ENCODE measurements at places on chromosomes 4 and X.

- no peak for DNase-seq
Measured at GRCh38 chr4:113212613-113213012, 163.2 kb downstream of the ANK2 start.

DNA sequence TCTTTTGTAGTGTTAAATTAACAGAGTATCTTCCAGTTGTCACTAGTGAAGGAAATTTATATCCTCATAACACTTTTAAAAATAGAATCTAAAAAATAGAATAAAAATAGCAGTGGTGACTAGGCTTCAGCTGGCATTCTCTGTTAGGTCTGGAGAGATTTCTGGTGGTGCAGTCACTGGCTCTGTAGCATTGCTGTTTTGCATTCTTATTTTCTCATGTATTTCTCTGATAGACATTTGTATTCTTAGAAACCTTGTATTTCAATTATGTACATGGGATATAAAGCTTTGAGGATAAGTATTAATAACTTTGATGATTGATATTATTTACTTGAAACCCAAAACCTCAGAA, 87.6 kb downstream of the TMEM131L start:
- DNase-seq: no peak

DNA sequence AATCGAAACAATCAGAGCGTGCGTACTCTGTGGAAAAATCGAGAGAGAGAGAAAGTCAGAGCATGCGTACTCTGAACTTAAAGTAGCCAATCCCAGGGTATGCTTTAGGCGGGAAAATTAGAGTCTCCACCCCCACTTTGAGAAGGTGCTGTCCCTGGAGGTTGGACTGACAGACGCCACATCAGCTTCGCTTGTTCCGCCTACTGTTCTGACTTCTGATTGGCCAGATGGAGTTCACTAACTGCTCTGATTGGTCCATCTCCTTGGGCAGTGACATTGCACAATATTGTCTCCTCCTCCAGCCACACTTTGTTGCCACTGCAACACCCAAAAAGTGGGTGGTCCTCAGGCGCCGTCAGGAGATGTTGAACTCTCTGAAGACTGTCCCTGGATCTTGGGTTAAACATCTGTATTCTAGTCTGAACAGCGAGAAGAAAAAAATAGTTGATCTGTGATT, at the start of gene SSX5:
Gene SSX5, minus strand, starts transcription at position 51 of the 457 bp plus-strand sequence. CDS start 1,437 bp downstream, outside the sequence.
- DNase-seq: no peak

DNA sequence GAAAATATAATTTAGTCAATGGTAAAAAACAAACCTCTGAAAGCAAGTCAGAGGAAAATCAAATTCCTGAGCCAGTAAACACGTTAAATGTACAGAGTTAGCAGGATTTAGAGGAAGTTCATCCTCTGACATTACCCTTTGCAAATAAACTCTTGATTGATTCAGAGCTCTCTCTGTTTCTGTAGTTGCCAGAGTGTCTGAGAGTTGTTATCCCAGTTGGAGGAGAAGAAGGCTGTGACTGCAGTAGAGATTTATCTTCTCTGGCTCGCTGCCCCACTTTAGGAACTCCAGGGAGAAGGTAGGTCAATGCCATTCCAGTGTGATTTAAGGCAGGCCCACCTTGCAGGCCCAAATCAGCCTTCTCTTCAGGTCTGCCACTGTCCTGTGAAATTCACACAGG, 6.2 kb upstream of the AMOT start:
- DNase-seq: no peak

GRCh38 chr4:162891788-162892707, 274.6 kb downstream of the NAF1 start:
- DNase-seq: no peak

DNA sequence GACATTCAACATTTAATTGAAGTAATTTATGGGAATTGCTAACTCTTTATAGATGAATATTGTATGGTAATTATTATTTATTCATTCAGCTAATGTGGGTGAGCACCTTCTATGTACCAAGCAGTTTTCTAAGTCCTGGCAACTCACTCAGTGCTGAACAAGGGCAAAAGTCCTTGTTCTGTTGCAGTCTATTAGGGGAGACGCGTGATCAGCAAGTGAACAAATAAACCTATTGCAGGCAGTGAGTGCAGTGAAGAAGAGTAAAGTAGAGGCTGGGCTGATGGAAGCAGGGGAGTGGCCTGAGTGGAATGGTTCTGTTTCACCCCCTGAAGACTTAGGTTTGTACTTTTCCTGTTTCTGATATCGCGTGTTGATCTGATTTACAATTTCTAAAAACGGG, 214.3 kb downstream of the RAPGEF2 start:
- DNase-seq: no peak

DNA sequence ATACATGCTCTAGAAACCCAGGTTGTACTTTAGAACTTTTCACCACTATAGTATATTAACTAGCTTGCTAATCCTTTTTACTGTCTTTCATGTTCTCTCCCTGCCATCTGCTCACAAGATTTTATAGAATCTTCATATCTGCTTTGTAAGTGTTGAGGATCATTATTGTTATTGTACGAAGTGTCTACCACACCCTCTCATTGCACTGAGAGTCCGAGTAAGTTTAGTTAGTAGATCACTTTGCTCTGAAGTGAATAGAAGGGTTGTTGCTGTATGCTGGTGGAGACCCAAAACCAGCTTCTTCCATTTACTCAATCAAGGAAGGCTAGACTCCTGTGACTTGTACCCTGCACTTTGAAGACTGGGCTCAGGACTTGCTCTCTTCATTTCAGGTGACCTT, 17.1 kb downstream of the GAB1 start:
- no peak for DNase-seq

GRCh38 chr4:74624351-74625151, 169.8 kb downstream of the BTC start:
- no peak for DNase-seq

GRCh38 chr4:165872461-165873297, at the start of gene TLL1:
Gene TLL1, plus strand, starts transcription at chr4:165873237. Its CDS starts 668 bp downstream, at chr4:165873905.
- DNase-seq: no peak

- no peak for DNase-seq
Measured at GRCh38 chr4:177190995-177191580, 118.6 kb upstream of the NEIL3 start.

- no peak for DNase-seq
Measured at GRCh38 chr4:30094887-30095286, 625.3 kb upstream of the PCDH7 start.

DNA sequence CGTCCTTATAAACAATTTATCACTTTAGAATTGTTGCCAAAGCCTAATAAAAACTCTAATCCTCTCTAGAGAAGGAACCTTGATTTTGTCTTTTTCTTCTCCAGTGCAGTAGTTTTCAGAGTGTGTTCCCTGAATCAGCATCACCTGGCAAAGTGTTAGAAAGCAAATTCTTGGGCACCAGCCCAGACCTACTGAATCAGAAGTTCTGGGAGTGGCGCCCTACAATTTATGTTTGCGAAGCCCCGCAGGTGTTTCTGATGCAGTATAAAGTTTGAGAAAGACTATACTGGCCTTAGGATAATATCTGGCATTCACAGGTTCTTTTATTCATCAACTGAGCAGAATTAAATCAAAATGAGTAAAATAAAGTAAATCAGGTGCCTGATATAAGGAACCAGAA, 645.8 kb upstream of the ATOH1 start:
- DNase-seq: no peak

GRCh38 chrX:137547291-137547690, 18.6 kb upstream of the ZIC3 start:
- DNase-seq: no peak

DNA sequence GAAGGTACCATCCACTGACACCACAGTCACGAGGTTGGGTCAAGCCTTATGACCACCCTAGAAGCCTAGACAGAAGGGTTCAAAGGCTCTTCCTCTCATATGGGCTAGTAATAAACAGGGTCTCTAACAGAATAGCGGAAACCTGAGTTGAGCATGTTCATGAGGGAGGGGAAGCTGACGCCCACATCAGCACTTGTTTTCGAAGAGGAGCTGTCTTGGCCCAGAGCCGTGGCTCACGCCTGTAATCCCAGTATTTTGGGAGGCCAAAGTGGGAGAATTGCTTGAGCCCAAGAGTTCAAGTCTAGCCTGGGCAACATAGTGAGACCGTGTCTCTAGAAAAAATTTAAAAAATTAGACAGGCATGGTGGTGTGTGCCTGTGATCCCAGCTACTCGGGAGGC, 21.5 kb upstream of the TMSB4X start:
- no peak for DNase-seq

DNA sequence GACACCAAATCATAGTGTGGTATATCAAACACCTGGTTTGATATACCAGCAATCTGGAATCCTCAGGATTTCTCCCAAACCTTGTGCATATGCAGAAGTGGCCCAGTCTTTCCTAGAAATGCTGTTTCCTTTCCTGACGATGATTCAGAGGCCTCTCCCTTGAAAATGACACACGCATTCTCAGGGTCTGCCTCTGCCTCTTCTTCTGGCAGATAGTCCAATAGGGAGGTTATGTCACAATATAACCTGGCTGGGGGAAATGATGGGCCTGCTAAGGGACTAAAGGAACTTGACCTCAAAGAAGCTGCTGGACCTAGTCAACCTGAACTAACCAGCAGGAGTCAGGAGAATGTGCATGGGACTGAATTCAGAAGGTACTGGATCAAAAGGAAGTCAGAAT, 435.2 kb downstream of the IDS start:
- no peak for DNase-seq

Measured in activated CD8-positive, alpha-beta memory T cell treated with anti-CD3 and anti-CD28 coated beads for 1 hour (primary cell).